AG10803 (cell line): ENCODE measurements at places on chromosomes 2 and 18.
A peak's percentile ranks its signal among the peaks of the same experiment; 100 is the strongest.

DNA sequence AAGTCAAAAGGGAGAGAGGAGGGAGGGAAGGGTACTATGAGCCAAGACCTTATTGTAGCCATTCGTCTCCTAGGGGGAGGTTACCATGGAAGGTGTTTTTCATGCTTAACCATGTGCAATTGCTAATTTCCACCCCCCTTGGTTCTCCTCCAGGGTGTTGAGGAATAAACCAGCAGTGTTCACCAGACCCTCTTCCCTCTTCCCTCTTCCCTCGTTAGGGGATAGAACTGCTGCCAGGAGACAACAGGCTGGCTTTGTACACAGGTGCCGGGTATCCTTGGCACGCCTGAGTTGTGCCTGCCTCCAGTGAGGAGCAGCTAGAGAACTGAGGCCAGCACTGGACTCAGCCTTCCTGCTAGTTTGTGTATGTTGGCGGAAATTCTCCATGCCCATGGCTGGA lies 41.1 kb upstream of the ARL5A start:
- DNase-seq: no peak

DNA sequence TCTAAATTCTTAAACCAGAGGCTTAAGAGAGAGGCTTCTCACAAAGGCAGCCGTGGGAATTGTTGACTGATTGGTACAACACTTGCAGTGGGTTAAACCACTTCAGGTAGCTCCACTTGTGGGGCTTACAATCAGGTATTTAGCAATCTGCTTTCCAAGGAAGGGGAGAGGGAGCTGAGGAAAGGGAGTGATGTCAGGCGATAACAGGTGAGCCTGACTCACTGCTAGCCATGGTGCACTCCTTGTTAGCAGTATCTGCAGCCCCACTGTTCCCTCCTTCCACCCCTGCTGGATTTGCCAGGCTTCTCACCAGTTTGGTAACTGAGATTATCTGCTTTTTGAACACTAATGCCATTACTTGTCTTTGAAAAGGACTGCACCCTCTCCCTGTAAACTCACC lies 1056.7 kb upstream of the FANCL start:
- no peak for DNase-seq

DNA sequence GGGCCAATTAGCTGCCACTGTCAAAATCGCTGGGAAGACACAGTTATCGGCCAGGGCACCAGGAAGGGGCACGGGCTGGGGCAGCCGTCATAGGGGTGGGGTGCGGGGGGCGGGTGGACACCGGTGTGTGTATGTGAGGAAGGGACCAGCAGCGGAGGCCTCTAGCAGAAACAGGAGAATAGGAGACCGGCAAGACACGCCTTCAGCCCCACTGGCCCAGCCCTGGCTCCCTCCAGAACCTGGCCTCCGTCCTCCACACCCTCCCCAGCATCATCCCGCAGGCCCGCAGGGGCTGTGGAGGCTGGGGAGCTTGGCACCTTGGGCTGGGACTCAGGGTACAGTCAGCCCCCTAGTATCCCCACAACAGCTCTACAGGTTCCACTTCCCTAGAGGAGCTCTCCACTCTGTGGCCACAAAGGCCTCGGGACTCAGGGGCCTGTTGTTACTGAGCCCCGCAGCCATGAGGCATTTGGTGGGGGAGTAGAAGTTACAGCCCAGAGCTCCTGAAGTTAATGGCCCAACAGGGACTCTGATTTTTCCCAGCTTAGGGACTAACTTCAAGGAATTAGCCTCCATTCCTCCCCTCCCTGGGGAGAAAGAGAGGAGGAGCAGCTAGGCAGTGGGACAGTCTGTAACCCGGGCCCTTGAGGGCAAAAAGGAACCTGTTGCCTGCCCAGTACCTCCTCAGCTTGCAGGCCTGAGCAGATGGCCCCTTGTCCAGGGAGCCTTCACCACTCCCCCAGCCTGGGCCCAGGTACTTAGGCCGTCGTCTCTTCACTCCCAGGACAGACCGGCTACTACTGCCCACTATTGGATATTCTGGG lies 19.9 kb downstream of the SH2D6 start:
- no peak for DNase-seq

GRCh38 chr2:134365356-134365755 lies 111.5 kb downstream of the MGAT5 start:
- no peak for DNase-seq

DNA sequence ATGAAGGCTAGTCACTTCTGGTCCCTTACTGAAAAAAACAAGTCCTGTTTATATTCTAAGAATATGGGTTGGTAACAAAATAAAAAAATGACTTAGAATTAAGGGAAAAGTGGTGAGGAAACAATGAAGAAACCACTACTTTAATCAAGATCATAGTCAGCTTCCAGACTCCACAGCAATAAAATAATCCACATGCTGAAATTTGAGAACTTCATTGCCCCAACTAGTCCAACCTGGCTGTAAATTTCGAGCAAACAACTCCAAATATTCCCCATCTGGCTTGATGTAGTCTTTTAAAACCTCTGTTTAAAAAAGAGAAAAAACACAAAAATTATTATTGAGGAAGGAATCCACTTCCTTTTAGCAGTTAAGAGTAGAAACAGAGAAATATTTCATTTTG lies 32.5 kb downstream of the METTL4 start:
- peak; percentile 39 for DNase-seq

GRCh38 chr18:61333746-61334490 lies 688 bp downstream of the CDH20 start:
- DNase-seq: no peak

DNA sequence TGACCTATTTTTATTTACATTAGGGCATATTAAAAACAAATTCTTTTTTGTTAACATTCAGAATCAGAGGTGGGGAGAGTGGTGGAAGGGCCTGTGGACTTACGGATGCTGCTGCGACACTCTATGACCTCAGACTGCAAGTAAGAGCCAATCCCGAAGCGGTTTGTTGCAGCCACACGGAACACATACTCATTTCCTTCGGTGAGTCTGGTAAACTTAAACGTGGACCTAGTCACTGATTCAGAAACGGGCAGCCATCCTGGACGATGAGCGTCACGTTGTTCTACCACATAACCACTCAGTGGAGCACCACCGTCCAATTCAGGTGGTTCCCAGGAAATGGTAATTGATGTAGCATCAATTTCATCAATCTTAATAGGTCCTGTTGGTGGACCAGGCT lies 61.9 kb downstream of the PLEKHA3 start:
- no peak for DNase-seq

GRCh38 chr18:23114911-23115310 lies 20.4 kb upstream of the CABLES1 start:
- DNase-seq: no peak

DNA sequence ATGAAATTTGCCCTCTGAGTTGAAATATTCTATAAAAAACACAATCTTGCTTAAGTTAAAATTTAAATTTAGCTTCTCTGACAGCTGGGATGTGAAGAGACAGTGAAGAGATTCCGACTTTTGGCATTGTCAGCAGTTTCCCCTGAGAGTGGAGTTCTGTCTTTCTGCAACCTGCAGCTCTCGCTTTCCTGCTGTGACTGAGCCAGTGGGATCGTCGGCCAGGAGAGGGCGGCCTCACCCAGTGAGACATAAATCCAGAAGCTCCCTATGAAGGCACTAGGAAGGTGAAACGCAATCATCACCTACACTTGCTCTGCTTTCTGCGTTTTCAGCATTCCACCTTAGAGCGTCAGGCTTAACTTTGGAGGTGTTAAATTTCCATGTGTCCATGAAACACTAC lies 75.4 kb upstream of the HNMT start:
- DNase-seq: no peak

GRCh38 chr2:234203135-234203984 lies 152.9 kb downstream of the SPP2 start:
- DNase-seq: peak; percentile 89

- peak; percentile 23 for DNase-seq
Measured at GRCh38 chr2:48347712-48348111, 182.2 kb upstream of the STON1 start.

- no peak for DNase-seq
Measured at GRCh38 chr2:209451209-209451834, 27.5 kb downstream of the MAP2 start.

DNA sequence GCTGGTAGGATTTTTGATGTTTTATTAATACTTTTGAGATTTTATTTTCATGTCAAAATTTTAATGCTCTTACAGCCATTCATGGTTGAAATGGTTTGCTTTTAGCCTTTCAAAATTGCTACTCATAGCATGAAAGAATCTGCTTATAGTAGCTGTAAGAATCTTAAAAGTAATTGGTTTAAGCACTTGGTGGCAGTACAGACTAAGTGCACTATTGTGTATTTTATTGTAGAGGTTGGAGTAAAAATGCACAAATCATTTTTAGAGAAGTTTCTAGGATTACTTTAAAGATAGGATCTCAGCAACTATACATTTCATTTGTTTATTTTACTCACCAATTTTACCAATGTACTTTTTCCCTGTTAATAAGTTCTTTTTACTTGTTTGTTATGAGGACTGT lies 205.8 kb downstream of the SPAG16 start:
- DNase-seq: no peak

GRCh38 chr2:68698567-68699377 lies 35.8 kb upstream of the ARHGAP25 start:
- DNase-seq: no peak

- no peak for DNase-seq
Measured at GRCh38 chr2:60350791-60351190, 202.7 kb downstream of the BCL11A start.

DNA sequence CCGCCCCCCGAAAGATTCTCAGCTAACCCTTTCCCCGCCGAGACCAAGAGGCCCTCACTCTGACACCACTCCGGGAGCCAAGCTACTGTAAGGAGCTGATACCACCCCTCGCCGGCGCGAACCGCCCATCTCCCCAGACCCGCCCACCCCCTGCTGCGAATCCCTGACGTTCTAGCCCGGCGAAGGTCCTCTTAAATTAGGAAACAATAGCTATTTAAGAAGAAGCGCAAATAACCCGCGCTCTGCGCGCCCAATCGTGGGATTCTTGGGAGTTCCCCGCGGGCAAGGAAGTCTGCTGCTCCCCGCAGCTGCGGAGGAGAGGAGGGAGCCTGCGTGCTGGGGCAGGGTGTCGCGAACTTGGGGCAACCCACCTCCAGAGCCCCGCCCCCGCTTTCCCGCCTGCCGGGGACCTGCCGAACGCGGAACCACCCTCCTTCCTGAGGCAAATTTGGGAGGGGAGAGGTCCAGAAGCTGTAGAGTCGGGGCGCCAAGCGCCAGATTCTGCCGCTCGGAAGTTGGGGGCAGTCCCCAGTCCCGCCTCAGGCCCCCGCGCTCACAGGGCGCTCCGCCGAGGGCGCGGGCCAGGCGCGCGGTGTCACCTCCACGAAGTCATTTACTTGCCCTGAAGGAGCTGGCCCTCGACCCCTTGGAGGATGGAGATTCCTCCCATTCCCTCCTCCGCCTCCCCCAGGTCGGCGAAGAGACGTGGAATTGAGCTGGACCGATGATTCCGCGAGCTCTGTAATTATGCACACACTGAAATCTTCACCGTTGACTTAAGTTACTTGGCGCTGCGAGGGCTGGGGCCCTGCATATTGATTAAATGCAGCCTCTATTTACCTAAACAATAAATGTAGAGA lies 8.4 kb upstream of the SP9 start:
- peak; percentile 45 for DNase-seq

GRCh38 chr2:117853873-117854272 lies 39.4 kb downstream of the DDX18 start:
- DNase-seq: no peak

GRCh38 chr18:76619261-76619620 lies 124.2 kb upstream of the ZNF516 start:
- DNase-seq: peak; percentile 49

GRCh38 chr2:151996243-151997003 lies 102.4 kb downstream of the CACNB4 start:
- DNase-seq: no peak

DNA sequence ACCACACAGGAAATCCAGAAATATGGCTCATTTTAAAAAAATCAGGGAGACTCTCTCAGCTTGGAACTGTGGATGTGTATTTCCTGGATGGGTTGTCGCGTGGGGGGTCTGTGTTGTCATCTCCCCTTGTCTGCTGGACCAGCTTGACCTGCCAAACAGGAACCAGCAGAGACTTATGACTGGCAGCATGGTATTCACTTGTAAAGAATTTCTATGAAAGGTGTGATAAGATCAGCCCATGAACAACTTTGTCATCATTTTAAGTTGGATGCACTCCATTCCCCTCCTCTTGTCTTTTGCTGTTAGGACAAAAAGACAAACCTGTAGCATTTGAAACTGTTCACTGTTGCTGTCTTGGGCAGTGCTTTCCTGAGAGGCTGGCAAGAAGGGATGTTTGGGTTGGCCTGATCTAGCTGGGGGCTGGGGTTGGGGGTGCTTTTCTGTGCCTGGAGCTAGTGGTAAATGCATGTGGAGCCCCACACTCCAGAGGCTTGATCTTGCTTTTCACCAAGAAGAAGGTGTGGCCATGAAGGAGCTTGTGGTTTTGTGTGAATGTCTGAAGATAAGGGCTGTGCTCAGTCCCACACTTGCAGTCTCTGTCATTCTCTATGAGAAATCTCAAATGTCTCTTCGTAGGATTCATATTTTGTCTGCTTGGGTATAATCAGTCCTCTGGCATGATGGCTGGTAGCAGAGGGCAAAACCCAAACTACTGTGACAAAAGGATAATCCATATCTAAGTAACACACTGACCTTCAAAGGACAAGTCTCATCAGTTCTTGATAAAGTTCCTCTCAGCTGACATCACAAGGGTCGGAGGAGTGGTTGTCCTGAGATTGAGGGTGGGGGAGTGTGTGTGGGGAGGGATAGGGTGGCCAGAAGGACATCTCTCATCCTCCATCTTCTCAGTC lies 39.0 kb downstream of the RALB start:
- peak; percentile 33 for DNase-seq

GRCh38 chr2:126995621-126996377 lies 97.1 kb downstream of the TEX51 start:
- DNase-seq: no peak

DNA sequence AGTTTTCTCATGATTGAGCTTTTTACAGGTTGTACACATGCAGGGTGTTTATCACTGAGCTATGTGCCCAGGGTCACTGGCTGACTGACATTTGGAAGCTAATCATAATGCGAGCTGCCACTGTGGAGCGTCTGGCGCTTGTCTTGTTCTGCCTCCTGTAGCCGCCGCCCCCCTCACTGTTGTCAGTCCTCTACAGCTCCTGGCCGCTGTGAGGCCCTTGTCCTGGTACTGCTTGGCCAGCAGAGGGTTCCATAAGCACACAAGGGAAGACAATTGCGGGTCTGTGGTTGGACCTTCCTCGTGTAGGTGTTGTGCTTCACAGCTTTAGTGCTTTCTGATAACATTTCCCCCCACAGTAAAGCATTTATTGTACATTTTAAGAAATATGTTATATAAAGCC lies 105.6 kb upstream of the LDLRAD4 start:
- DNase-seq: peak; percentile 54

- DNase-seq: no peak
Measured at GRCh38 chr2:234211797-234212196, 161.3 kb downstream of the SPP2 start.

DNA sequence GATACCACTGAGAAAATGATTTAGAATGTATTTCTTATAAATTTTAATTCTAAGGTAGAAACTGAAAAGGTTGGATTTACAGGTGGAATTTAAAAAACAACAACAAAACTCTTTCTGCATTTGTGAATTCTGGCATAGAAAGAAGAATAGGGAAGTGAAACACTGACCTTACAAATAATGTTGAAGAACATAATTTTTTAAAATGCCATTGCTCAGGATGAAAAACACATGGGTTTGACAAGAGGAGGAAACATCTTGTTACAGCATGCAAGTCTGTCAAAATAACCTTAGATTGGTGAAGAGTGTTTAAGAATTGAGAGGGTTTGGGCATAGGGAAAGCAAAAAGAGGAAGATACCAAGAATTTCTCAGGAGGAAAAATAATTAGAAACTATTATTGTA lies 184.3 kb downstream of the UBE2E3 start:
- DNase-seq: no peak
